ENCODE measurements at places on chromosomes 7 and 10. TPM values are rescaled to one million over a fixed set of nuclear protein-coding genes. Genes with fewer than 3 reads are reported as not detected.

The SFTPA1 gene
- 3.1 TPM for total RNA-seq

The LRRD1 gene
- total RNA-seq = not detected

The OAT gene
- 42.9 TPM for total RNA-seq

The ZNF365 gene
- 1.7 TPM for total RNA-seq

The FAM221A gene
- total RNA-seq = 4.1 TPM

The GPER1 gene
- 0.11 TPM for total RNA-seq

The EDRF1 gene
- total RNA-seq = 25.5 TPM

The AS3MT gene
- 0.18 TPM for total RNA-seq

The TAC1 gene
- 0.76 TPM for total RNA-seq

The ZMIZ1 gene
- 18.0 TPM for total RNA-seq

The SORCS1 gene
- not detected for total RNA-seq

The ELAPOR2 gene
- 1.4 TPM for total RNA-seq

The HOGA1 gene
- total RNA-seq = not detected

The CCDC6 gene
- 40.0 TPM for total RNA-seq

The GIMAP8 gene
- total RNA-seq = 3.6 TPM

The NPSR1 gene
- not detected for total RNA-seq

The NEBL gene
- 0.11 TPM for total RNA-seq

The FAM25G gene
- not detected for total RNA-seq

The TMEM72 gene
- total RNA-seq = not detected

The FGFR2 gene
- total RNA-seq = 0.33 TPM

The LRRTM3 gene
- not detected for total RNA-seq

Measured in activated T-cell treated with anti-CD3 and anti-CD28 coated beads, Interleukin-2, amount 50 U/mL, for 4 hours (primary cell).